CD4-positive, alpha-beta T cell treated with Interleukin-4 for 4 hours (primary cell): ENCODE measurements at places on chromosomes 1 and 21.

DNA sequence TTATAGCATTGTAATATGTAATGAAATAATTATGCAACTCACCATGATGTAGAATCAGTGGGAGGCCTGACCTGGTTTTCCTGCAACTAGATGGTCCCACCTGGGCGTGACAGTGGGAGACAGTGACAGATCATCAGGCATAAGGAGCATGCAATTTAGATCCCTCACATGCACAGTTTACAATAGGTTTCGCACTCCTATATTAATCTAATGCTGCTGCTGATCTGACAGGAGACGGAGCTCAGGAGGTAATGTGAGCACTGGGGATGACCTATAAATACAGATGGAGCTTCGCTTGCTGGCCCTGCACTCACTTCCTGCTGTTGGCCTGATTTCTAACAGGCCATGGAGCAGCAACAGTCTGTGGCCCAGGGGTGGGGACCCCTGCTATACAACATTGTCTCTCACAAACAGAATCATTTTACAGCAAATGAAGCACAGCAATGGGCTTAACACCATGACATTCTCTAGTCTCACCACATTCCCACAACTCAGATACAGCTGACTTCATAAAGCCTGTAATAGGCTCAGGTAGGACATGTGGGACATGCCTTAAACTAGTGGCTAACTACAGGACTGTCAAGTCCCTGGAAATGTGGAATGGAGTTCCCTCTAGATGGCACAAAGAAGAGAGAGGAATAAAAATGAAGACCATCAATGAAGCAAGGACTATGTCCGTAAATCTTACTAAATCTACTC, 40.7 kb upstream of the SLC5A9 start:
- DNase-seq, result no peak

DNA sequence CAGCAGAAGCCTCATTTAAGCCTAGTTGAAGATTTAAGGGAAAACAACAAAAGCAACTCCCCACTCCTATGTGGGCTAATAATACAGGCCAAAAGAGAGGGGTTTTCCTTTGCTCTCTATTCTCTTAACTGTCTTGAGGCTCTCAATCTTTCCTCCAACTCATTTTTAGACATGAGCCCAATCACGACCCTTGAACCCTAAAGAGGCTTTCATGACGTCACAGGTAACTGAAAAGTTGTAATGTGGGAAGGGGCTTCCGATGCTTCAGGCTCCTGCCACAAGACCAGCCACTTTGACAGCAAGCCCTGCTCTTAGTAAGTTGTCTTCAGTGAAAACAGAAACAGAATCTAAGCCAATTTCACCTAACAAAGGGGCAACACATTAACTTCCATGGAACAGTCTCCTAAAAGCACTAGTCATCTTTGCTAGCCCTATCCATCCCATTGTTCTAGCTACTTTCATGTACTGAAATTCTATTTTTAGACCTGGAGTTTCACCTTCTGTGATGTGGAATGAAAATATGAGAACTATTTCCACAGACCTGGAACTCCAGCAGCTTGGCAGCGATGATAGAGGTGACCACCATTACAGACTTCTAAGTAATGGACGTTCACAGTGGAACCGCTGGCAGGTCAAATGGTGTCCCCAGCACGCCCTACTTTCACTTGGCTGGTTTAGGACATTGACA, 36.3 kb downstream of the GPR161 start:
- DNase-seq, result no peak

DNA sequence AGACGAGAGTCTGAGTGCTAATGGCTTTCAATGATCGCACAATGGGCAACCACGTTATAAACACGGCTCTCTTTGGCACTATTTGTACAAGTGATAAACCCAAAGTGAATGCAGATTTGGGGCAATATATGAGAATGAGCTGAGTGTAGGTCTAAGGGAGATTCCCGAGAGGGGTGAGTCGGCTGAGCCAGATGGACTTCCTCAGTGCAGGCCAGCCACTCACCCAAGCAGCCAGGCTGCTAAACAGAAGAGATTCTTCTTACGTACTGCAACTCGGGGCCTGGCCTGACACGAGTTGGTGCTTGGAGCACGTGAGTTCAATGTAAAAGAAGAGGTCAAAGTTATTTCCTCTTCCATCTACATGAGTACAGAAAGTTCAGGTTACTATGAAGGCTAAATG, 6.2 kb upstream of the MIXL1 start:
- DNase-seq, result no peak

- no peak for DNase-seq
Observed at GRCh38 chr1:189212606-189213005, 1265.1 kb downstream of the BRINP3 start.

DNA sequence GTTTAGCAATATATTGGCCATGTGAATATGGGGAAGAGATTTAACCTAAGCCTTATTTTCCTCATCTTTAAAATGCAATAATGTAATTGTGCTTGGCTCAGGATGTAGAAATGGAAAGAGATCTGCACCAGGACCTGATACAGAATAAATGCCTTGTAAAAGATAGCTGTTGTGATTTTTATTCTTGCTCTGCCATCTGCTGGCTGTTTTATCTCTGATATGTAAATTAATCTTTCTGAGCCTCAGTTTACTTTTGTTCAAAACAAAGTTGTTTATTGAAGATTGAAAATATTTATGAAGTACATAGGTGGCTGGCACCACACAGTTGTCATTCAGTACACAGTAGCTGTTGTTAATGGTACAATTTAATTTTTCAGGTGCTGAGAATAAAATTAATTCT, 21.9 kb downstream of the ZYG11B start:
- DNase-seq, result no peak

DNA sequence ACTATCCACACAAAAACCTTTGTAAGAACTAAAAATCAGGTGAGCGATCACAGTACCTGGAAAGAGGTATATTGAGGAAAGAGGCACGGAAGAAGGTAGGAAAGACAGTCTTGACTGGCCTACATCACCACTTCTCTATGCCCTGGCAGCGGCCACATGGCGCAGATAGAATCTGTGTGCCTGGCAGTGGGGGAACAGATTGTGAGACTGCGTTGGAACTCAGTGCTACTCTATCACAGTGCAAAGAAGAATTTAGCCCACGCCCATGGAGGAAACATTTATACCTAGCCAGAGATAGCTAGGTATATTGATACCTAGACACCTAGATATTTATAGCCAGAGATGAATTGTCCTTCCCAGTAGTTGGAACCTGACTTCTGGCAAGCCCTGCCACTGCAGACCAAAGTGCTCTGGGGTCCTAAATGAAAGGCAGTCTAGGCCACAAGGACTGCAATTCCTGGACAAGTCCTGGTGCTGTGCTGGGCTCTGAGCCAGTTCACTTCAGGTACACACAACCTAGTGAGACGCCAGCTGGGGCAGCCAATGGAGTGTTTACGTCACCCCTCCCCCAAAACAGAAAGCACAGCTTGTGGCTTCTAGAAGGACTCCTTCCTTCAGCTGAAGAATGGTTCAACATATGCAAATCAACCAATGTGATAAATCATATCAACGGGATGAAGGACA, 51.9 kb downstream of the DHX9 start:
- DNase-seq, result no peak

- DNase-seq, result no peak
Observed at GRCh38 chr1:30998887-30999286, 66.6 kb downstream of the PUM1 start.

DNA sequence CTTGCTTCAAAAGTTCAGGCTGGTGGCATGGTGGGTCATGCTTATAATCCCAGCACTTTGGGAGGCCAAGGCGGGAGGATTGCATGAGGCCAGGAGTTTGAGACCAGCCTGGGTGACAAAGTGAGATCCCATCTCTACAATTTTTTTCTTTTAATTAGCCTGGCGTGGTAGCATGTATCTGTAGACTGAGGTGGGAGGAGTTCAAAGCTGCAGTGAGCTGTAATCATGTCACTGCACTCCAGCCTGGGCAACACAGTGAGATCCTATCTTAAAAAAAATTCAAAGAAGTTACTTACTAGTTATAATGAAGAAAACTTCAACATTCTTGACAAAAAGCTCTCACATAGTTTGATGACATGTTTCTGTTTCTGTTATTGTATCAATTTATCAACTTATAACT, 45.2 kb downstream of the SAMSN1 start:
- DNase-seq, result no peak

DNA sequence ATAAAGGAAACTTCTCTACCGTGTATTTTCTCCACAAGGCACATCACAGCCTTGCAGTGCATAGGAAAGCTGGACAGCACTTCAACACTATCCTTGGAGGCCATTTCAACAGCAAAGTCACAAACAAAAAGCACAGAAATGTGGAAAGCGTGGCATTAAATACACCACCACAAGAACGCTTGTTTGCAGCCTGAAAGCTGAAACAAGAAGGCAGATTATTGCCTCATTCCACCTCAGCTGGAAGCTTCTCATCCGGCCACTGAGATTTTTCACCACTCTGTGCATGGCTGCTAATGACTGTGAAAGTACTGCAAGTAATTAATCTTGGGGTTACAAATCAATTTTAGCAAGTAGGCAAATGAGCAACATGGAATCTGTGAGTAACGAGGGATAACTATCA, 50.9 kb upstream of the GALNT2 start:
- DNase-seq, result no peak

DNA sequence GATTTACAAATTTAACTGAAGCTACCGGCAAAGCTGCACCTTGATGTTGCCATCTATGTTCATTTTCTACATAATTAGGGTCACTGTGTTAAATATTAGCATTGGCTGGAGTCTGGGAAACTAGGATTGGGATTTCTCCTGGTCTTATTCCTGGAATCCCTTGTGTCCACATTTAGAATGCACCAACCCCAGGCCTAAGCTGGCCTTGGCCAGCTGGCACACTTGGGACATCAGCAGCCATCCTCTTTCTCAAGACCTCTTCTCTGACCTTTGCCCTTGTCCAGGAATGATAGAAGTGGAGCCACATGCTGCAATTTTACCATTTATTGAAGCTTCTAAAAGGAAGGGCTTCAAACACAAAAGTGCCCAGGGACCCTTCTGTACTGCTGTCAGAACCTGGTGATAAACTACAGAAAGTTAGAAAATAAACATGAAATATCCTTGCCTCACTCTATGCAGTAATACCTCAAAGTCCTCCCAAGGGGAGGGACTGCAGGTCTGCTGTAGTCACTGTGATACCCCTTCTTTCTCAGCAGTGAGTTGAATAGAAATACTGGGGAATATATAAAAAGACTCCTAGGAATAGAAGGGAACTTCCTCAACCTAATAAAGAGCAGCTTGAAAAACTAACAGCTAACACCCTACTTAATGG, 13.7 kb upstream of the PIGC start:
- DNase-seq, result no peak

DNA sequence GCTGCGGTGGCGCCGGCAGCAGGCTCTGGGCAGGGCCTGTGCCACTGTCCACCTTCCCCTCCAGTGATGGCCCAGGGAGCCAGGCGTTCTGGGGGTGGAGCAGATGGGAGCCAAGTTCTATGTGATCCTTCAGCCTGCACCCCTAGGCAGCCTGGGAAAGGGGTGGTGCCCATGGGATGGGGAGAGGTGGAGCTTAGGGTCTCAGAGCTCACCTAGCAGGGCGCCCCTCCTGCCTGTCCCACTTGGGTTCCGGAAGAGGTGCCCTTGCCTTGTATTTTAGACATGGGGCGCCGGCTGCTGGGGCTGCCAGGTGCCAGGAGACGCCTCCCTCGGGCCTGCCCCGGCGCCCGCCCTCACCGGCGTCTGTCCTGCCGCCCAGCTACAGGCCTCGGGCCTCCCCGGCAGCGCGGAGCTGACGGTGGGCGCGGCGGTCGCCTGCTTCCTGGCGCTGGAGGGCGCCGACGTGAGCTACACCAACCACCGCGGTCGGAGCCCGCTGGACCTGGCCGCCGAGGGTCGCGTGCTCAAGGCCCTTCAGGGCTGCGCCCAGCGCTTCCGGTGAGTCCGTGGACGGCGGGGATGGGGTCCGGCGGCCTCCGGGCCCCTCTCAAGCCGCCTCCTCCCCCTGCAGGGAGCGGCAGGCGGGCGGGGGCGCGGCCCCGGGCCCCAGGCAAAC, 3.1 kb upstream of the MMP23B start:
- DNase-seq, result peak; percentile 37

GRCh38 chr21:39348040-39348354, 891 bp downstream of the HMGN1 start:
- DNase-seq, result no peak

GRCh38 chr1:163799190-163799805, 477.5 kb downstream of the NUF2 start:
- DNase-seq, result no peak

DNA sequence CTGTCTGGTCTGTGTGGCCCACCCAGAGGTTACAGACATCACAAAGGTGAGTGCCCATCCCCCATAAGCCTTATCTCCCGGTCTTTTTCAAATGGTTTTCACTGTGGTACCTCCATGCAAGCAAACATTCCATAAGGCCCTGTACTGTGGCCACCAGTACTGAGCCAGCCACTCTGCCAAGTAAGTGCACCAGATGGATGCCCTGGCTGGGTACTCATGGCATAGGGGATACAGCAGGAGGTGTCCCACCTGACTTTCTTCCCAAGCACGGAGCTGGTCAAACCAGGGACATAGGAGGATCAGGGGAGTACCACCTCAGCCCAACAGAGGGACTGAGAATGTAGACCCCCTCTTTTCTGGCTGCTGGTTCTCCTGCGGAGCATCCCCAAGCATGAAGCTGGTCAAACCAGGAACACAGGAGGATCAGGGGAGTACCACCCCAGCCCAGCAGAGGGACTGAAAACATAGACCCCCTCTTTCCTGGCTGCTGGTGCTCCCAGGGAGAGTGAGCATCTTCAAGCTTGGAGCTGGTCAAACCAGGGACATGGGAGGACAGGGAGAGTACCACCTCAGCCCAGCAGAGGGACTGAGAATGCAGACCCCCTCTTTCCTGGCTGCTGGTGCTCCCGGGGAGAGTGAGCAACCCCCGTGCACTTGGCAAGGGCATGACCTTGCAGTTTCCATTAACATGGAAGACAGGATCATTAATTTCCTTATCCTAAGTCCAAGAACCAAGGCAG, 81.8 kb upstream of the KLHDC7A start:
- no peak for DNase-seq

DNA sequence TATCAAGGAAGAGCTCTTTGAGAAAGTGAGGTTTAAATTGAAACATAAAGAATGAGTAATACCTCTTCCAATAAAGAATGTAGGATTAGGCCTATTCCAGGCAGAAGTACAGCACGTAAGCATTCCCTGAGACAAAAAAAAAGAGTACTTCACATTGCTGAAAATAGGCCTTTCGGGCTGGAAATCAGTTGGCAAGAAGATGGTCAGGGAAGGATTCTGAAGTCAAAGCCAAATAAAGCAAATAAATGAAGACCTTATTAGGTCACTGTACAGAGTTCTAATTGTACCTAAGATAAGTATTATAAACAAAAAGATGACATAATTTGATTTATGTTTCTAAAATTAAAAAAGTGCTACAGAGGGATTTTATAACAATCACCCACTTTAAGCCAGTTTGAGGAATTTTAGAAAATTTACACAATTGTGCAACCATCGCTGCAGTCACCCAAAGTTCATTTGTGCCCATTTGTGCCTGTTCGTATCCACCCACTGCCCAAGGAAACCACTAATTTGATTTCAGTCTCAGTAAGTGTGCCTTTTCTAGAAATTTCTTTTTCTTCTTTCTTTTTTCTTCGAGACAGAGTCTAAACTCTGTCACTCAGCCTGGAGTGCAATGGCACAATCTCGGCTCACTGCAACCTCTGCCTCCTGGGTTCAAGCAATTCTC, 58.6 kb downstream of the FMO4 start:
- DNase-seq, result no peak
